ENCODE measurements at places on chromosomes 12 and 14.

DNA sequence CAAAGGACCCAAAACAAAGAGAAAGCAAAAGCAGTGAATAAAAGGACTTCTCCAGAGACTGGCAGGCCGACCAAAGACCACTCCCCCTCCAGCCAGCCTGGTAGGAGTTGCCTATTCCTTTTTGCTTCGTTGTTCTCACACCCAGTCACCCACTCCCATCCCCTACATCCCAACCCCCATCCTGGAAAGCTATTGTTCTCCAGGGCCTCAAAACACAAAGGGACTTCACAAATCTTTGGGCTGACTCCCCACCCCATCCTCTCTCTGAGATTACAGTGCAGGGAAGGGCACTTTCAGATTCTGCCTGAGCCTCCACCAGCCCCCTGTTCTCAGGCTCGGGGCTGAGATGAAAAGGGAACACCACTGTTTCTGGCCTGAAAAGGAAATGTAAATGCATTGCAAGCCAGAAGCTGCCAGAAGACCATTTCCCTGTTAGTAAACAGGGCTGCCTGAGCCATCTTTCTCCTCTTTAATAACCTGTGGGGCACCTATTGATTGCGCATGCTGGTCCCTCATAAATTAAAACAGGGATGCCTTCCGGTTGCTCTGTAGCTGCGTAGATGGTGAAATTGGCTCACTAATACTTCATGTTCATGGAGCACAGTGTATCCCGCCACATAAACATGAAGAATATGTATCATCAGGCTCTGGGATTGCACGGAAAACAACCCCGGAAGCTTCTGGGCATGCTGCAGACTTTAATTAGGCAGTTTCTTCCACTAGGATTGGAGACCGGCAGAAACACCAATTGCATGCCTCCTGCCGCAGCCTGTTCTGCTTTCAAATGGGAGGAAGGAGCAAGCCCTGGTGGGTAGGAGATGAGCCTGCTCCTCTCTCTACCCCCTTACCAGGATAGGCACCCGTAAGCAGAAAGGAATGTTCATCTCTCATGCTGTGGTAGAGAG lies 130.3 kb upstream of the FUT8 start:
- no peak for DNase-seq

- DNase-seq = no peak
Measured at GRCh38 chr12:32499048-32499447, 99.7 kb downstream of the FGD4 start.

DNA sequence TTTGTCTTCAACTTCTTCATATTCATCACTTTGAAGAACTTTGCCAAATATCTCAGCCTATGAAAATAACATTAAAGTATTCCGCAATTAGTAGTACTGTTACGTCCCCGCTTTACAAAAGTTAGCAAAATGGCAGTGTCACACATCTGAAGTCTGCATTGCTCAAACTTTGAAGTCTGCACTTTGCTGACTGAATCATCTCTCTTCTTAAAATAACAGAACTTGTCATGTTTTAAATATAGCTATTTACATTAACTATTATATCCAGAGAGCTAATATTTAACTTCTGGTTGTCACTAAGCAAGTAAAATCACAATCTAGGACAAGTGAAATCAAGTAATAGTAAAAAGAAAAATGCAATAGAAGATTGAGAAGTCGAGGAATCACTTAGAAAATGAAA lies 34.5 kb downstream of the IPO8 start:
- DNase-seq = no peak

DNA sequence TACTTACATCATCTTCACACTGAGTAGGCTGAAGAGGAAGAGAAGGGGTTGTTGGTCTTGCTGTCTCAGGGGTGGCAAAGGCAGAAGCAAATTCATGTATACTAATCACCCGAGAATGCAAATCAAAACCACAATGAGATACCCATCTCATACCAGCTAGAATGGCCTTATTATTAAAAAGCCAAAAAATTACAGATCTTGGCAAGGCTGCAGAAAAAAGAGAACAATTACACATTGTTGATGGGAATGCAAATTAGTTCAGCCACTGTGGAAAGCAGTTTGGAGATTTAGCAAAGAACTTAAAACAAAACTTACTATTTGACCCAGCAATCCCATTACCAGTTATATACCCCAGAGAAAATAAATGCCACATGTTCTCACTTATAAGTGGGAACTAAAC lies 154.9 kb downstream of the SEC23A start:
- DNase-seq = no peak

- no peak for DNase-seq
Measured at GRCh38 chr14:90345239-90345557, 13.5 kb upstream of the NRDE2 start.

DNA sequence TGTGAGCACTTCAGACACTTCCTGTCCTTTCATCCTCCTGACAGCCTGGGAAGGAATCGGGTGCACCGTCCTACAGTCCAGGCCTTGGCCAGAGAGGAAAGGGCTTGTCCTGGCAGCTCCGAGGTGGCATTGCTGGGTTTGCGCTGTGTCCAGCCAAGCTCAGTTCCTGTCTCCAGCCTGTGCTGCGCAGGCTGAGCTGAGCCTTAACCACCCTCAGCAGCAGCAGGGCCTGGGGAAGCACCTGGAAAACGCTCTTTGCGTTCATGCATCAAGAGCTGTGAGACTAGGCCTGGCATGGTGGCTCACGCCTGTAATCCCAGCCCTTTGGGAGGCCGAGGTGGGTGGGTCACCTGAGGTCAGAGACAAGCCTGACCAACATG lies 33.7 kb upstream of the EML1 start:
- DNase-seq = no peak
